NCI-H774 (cell line): ENCODE measurements at places on chromosomes 13 and 19.
A peak's percentile ranks its signal among the peaks of the same experiment; 100 is the strongest.

- no peak for DNase-seq
These were observed 4.1 kb upstream of the UBAC2 start for GRCh38 chr13:99196466-99197116.

- DNase-seq: no peak
These were observed 19.6 kb upstream of the ZFP14 start for GRCh38 chr19:36398571-36398970.

- DNase-seq: peak; percentile 91
These were observed 2.8 kb downstream of the ZFP36 start for GRCh38 chr19:39409208-39410016.

GRCh38 chr19:58511353-58512208, at the start of gene SLC27A5:
Gene SLC27A5, minus strand, starts transcription at chr19:58511992. Its CDS starts 37 bp downstream, at chr19:58511955.
- no peak for DNase-seq

DNA sequence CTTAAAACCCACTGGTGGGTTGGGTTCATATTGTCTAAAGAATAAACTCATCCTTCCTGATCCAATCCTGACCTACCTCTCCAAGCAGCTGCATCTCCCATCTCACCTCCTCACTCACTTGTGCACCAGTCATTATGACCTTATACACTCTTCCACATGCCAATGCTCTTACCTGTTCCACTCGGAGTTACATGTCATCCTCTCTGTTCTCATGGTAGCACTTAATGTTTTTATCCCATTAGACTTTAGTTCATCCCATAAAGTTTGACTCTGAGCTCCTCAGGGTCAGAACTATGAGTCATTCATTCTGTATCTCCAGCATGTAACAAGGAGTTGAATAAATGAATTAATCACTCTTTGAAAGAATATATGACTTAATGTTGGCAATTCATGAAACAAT, 330.2 kb downstream of the KLF12 start:
- DNase-seq: no peak

DNA sequence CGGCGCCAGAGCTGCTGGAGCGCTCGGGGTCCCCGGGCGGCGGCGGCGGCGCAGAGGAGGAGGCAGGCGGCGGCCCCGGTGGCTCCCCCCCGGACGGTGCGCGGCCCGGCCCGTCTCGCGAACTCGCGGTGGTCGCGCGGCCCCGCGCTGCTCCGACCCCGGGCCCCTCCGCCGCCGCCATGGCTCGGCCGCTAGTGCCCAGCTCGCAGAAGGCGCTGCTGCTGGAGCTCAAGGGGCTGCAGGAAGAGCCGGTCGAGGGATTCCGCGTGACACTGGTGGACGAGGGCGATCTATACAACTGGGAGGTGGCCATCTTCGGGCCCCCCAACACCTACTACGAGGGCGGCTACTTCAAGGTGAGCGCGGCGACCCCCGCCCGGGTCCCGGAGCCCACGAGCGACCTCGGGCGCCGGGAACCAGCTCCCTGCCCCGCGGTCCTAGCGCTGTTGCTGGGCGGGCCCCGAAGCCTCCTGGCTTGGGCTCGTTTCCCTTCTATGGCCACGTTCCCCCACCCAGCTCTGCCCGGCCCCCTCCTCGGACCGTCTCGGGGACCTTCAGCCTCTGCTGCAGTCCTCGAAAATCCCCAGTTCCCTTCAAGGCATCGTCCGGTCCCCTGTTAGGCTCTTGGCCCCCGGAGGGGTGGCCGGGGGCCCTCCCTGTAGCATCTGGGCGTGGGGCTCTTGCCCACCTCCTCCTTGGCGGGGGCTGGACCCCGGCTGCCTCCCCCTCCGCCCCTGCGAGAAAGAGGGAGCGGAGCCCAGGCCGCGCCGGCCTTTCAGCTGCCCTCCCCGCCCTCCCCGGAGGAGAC, at the start of gene CDC34:
Gene CDC34 (plus strand): TSS at position 8 of the 808 bp plus-strand sequence. CDS start 172 bp downstream, at position 180.
- no peak for DNase-seq

GRCh38 chr13:30787738-30788525, 52.6 kb downstream of the ALOX5AP start:
- no peak for DNase-seq

DNA sequence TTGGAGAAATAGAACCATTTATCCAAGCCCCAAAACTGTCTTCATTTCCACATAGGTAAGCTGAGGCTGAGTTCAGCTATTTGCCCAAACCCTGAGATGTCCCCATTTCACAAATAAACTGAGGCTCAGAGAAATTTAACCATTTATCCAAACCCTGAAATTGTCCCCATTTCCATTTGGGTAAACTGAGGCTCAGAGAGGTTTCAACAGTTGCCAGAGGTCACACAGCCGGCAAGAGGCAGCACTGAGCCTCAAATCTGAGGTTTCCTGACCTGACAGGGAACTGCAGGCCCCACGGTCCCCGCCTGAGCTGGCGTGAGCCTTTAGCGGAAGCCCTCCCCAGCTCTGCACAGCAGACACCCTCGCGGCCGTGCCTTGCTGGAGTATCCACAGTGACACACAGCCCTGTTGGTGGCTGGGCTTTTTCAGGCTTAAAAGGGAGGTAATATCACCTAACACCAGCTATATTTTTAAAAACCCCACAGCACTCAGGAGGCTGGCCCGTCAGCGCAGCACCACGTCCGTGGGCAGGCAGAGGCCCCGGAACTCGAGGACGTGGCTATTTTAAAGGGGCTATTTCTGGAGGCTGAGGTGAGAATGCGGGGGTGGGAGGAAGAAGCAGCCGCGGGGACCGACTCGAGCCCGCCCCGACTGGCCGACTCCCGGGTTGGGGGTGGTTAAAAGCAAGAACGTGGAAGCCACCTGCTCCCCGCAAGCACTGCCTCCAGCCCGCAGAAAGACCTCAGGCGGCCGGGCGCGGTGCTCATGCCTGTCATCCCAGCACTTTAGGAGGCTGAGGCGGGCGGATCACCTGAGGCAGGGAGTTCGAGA, 18.5 kb downstream of the PTPRS start:
- DNase-seq: no peak

- DNase-seq: no peak
These were observed 34.5 kb upstream of the ATP1A3 start for GRCh38 chr19:42028304-42029216.

DNA sequence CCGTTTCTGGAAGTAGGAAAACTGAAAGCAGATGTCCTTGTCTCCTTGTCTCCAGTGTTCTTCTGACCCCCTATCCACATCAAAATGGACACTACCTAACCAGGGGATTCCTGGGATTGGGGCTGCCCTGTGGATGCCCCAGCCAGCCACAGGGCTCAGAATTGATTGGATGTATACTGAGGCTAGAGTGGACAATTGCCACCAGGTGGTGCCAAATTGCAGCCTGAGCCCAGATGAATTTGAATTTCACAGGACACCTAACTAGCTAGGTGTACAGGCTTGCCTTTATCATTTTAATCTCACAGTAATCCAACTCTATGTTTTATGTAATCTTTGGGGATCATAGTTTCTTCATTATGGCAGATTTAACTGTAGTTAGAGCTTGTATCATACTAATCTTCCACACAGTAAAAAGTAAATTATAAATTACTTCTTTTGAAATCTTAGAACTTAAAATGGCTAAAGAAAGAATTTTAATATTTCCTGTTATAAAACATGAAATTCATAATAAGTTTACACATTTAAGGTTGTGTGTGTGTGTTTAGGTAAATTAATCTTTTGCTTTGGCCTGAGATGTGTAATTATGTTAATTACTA, 58.0 kb downstream of the PIBF1 start:
- peak; percentile 10 for DNase-seq

DNA sequence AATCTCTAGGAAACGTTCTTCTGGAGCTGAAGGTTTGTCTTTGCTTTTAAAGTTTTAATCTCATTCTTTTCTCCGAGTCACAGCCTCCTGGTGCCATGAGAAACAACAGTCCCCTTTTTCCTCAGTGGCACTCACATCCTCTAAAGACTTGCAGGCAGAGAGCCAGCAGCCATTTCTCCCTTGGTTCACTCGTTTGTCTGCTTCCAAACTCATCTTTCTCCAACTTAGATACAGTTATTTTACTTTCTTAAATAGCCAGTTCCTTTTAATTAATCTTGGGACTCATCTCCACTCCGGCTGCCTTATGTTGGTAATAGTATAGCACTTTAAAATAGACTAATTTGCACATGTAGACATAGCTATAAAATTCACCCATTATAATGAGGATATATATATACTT, 555.2 kb downstream of the FGF9 start:
- no peak for DNase-seq

DNA sequence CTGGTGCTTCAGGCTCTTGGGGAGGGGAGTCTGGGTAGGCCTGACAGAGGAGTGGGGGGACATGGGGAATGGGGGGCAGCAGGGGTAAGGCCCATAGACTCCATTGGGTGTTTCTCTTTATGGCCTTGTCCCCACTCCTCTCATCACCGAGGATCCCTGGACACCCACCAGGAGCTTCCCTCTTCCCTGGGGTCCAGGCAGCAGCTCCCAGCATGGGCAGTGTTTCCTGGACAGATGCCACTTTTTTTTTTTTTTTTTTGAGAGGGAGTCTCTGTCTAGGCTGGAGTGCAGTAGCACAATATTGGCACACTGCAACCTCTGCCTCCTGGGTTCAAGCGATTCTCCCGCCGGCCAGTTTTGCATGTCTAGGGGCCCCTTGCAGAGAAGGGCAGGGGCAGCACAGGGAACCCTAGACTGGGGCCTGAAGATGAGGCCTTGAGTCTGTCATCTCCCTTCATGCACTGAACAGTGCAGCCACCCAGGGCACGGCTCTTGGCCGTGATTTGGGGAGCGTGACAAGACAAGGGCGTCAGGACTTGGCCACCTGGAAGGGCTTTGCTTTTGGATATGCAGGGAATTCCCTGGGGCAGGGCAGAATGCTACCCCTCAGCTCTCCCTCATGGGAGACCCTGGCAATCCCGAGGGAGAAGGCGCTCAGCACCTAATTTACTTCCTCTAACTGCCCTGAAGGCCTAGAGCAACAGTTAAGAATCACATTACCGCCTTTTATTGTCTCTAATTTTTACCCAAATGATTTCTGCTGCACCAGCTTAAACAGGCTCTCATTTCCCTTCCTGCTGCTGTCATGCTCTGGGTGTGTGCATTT, 213.9 kb upstream of the ZNF536 start:
- DNase-seq: no peak
